ENCODE measurements at places on chromosomes 2 and 18. TPM values are rescaled to one million over a fixed set of nuclear protein-coding genes. Genes with fewer than 3 reads are reported as not detected.

DNA sequence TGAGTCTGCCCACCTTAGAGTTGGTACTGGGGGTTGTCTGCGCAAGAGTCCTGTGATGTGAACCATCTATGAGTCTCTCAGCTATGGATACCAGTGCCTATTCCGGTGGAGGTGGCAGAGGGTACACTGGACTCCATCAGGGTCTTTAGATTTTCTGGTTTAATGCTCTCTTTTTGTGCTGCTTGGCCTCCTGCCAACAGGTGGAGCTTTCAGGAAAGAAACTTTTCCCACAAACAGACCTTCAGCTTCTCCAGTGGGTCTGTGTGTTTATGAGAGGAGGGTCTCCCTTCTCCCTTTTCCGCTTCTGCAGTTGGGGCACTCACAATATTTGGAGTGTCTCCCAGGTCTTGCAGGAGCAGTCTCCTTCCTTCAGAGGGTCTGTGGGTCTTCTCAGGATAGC lies 1721.9 kb upstream of the SLC39A10 start:
- no peaks in the 10 kb centered on the region for H3K36me3 ChIP-seq
- H3K27me3 ChIP-seq: no peaks in the 10 kb centered on the region
- H3K27ac ChIP-seq: no peak overlapping the region

DNA sequence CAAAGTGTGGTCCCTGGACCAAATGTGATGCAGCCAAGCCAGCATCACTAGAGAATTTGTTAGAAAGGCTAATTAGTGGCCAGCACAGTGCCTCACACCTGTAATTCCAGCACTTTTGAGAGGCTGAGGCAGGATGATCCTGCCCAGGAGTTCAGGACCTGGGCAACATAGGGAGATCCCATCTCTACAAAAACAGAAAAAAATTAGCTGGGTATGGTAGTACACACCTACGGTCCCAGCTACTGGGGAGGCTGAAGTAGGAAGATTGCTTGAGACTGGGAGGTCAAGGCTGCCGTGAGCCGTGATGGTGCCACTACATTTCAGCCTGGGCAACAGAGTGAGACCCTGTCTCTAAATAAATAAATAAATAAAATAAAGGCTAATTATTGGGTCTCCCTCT lies 69.9 kb upstream of the FZD5 start:
- H3K4me1 ChIP-seq: no peaks in the 10 kb centered on the region
- DNase-seq: no peak
- H3K27ac ChIP-seq: no peak overlapping the region
- no peaks in the 10 kb centered on the region for H3K36me3 ChIP-seq

GRCh38 chr2:21757805-21758430 lies 634.1 kb downstream of the TDRD15 start:
- H3K27me3 ChIP-seq: no peaks in the 10 kb centered on the region
- no peak overlapping the region for H3K4me3 ChIP-seq
- no peak overlapping the region for H3K27ac ChIP-seq
- no peaks in the 10 kb centered on the region for H3K4me1 ChIP-seq

- peak within 1 kb of the TSS; percentile 53 for H3K4me3 ChIP-seq
- no peaks in the 10 kb centered on the region for H3K36me3 ChIP-seq
Observed at GRCh38 chr2:157257312-157258252, at the start of gene GALNT5. Gene GALNT5, plus strand, starts transcription at chr2:157257705. Its CDS starts 378 bp downstream, at chr2:157258083.

AGAP1 gene
- total RNA-seq: 16.8 TPM

All from aorta (tissue), 5 donors.